ENCODE measurements at places on chromosomes 12 and 14. TPM values are rescaled to one million over a fixed set of nuclear protein-coding genes. Genes with fewer than 3 reads are reported as not detected.

The EPS8 gene
- 150 TPM for total RNA-seq

The ADAM20 gene
- total RNA-seq = 0.60 TPM

The ZBTB42 gene
- total RNA-seq = 10.3 TPM

The CLEC14A gene
- 18.6 TPM for total RNA-seq

The SLC5A8 gene
- total RNA-seq = 0.06 TPM

The RTN1 gene
- 46.0 TPM for total RNA-seq

The HOXC6 gene
- 0.26 TPM for total RNA-seq

The TCTN2 gene
- total RNA-seq = 15.2 TPM

The CARMIL3 gene
- total RNA-seq = 1.6 TPM

The CLEC2D gene
- 9.0 TPM for total RNA-seq

The PPFIBP1 gene
- total RNA-seq = 46.7 TPM

The RAP1B gene
- 111 TPM for total RNA-seq

The CIROP gene
- total RNA-seq = not detected

The RHEBL1 gene
- total RNA-seq = 0.29 TPM

The SIX4 gene
- total RNA-seq = 2.5 TPM

The ANKRD9 gene
- 72.1 TPM for total RNA-seq

The SPRING1 gene
- 27.7 TPM for total RNA-seq

The KERA gene
- total RNA-seq = not detected

The TAS2R13 gene
- total RNA-seq = 0.78 TPM

All from mucosa of gallbladder (tissue), 1 donor.